ENCODE measurements at places on chromosomes 5 and 9. TPM values are rescaled to one million over a fixed set of nuclear protein-coding genes. Genes with fewer than 3 reads are reported as not detected.

Gene IL3
- not detected for polyA plus RNA-seq

Gene GADD45G
- polyA plus RNA-seq: 0.30 TPM

Gene SNCB
- not detected for polyA plus RNA-seq

- DNase-seq: no peak
These were observed 71.4 kb downstream of the FBXO38 start for GRCh38 chr5:148455185-148455584.

GRCh38 chr9:108211411-108211955, 644.3 kb downstream of the ACTL7B start:
- no peak for DNase-seq

GRCh38 chr9:123048748-123049147, 15.3 kb downstream of the GPR21 start:
- DNase-seq: no peak

- DNase-seq: no peak
These were observed 223.9 kb upstream of the DMRT1 start for GRCh38 chr9:617445-618085.

- DNase-seq: no peak
These were observed 703.5 kb upstream of the RGMB start for GRCh38 chr5:98069876-98070512.

DNA sequence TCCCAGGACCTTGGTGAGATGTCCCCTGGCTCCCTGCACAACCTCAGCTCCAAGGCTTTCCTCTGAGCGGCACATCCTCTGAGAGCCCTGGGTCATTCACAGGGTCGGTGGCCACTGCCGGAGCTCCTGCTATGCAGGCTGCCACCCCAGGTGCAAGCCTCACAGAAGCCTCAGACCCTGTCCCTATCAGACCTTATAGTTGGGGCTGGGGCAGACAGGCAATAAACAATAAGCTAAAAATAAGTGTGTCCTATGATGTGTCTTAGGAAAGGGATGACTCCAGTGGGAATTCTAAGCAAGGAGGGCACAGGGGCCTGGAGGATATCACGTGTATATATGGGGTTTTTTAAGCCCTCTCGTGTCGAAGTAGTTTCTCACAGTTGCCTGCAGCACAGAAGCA, 91.3 kb downstream of the SYK start:
- DNase-seq: no peak

DNA sequence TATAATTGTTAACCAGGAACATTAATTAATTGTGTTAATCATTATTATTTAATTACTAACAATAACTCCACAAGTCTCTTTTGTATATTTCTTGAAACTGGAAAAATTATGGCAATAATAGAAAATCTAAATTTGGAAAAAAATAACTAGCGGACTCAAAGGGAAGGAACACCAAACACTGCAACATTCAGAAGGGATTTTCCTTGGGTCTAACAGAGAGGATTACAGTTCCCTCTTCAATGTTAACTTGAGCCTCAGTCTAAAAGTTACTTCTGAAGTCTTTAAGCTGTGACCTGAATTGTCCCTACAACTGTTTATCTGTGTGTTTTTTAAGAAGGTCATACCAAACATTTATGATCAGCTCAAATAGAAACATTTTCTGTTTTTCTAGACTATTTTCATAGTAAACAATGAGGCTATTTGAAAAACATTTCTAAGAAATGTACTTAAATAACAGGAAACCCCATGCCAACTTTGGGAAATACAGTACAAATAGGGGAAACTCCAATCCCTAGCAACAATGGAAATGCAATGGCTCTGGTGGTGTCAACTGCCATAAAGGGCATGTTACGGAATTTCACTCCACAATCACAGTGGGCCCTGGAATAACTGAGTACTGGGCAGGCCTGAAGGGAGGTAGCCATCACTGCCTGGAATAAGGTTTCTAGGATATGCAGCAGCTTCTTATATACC, 61.2 kb downstream of the MCTP1 start:
- DNase-seq: no peak

- DNase-seq: no peak
These were observed 271.9 kb downstream of the NSG2 start for GRCh38 chr5:174317256-174317894.

Measured in CD4-positive, CD25-positive, alpha-beta regulatory T cell (primary cell).